GM23338 (cell line): ENCODE measurements at places on chromosomes 5 and 9. TPM values are rescaled to one million over a fixed set of nuclear protein-coding genes. Genes with fewer than 3 reads are reported as not detected.

Gene LSM11
- total RNA-seq, result 3.8 and 3.9 TPM in 2 replicates

Gene SPATA31C1
- 0.08 TPM in 1 of 2 replicates, not detected in the other for total RNA-seq

Gene CERCAM
- 5.6 and 7.9 TPM in 2 replicates for total RNA-seq

Gene PCDHGB3
- 4.8 and 5.8 TPM in 2 replicates for total RNA-seq

Gene SLC4A9
- total RNA-seq, result 0.08 TPM in 1 of 2 replicates, not detected in the other
